ENCODE measurements at places on chromosomes 5 and 9.

GRCh38 chr5:175573493-175574269 is 84.2 kb upstream of the HRH2 start:
- DNase-seq, result no peak

DNA sequence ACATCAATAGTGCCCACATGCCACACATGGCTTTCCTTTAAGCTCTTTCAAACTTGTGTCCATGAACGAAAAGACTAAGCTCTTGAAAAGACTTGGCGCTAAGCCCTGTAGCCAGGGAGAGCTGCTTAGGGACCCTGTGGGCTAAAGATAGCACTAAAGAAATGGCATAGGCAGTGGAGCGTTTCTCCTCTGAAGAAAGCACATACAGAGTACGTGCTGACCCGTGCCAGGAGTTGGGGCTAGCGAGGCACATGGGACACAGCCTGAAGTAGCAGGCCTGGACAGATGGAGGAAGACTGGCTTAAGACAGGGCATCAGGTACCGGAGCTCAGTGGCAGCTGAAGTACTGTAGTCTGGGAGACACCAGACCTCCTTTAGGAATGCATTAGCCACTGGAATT is 39.7 kb downstream of the ADGRV1 start:
- no peak for DNase-seq

DNA sequence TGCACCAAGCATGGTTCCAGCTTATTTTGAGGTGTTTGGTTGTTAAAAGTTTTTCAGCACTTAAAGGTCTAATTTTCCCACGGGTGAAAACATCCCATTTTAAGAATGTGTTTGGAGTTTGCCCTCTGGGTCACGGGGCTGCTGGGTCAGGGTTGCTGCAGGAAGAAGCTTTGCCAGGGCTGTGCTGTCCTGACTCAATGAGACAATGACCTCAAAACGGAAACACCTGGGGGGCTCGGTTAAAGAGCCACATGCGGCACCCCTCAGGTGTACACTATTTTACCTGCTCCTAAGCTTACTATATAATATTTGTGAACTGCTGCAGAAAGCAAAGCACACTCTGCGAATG is 27.6 kb downstream of the UBE2QL1 start:
- no peak for DNase-seq

DNA sequence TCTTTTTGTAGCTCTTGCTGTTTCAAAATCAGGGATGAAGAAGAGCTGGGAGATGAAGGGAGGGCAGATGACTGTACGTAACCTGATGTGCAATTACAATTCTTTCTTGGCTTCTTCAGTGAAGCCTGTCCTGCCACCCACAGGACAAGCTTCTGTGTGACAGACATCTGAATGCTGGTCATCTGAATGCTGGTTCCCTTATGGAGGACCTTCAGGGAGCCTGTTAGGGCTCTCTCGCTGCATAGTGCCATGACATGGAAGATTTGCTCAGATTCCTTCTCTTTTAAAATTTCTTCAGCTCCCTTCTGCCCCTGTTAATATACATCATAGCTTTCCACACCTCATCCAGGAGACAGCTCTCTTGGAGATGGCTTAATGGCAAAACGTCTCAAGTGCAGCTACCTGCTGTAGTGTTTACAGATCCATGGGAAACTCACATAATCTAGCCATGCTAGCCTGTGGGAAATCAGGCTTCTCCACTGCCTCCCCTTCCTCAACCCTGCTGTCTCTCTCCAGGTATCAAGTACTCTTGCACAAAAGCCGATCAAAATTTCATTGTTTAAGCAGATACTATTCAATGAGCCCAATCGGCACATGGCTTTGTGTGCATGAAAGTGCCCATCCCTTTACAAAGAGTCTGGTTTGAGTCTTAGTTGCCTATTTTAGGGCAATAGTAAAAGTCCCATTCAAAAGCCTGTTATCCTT is 134.6 kb downstream of the RAB3C start:
- no peak for DNase-seq
